Left lung (tissue), 14 donors: ENCODE measurements at places on chromosomes 12 and 14. TPM values are rescaled to one million over a fixed set of nuclear protein-coding genes. Genes with fewer than 3 reads are reported as not detected.

- no peak for DNase-seq
These were observed 68.7 kb upstream of the JDP2 start for GRCh38 chr14:75359098-75359497.

The HOXC12 gene
- polyA plus RNA-seq, result not detected

The CLEC2A gene
- not detected for polyA plus RNA-seq

The KRT6C gene
- polyA plus RNA-seq, result not detected

The GLIPR1L1 gene
- 0.94 TPM for polyA plus RNA-seq

- no peak for DNase-seq
These were observed 91.4 kb downstream of the DRAM1 start for GRCh38 chr12:101968770-101969169.

GRCh38 chr12:21476949-21477348, 24.5 kb downstream of the RECQL start:
- DNase-seq, result no peak

DNA sequence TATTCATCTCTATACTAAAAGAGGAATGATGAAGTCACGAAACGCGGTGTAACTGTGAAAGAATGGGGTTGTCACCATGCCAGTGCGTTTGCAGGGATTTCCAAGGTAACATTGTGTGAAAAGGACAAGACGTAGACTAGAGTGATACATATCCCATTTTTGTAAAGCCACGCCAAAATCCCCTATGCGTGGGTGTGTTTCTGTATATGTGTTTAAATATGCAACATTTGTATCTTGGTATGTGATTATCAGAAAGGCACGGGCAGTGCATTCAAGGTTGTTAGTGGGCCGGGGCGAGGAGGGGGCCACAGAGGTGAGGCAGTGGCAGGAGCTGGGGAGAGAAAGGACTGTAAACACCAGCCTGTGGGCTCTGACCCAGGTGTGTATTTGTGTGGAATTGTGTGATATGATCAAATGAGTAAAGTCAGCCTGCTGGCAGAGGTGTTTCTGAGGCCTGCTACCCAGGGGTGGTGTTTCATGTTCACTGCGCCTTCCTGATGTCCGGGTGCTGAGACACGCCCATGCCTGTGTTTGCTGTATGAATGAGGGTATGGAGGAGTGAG, 137.8 kb downstream of the ADGRD1 start:
- DNase-seq, result no peak

DNA sequence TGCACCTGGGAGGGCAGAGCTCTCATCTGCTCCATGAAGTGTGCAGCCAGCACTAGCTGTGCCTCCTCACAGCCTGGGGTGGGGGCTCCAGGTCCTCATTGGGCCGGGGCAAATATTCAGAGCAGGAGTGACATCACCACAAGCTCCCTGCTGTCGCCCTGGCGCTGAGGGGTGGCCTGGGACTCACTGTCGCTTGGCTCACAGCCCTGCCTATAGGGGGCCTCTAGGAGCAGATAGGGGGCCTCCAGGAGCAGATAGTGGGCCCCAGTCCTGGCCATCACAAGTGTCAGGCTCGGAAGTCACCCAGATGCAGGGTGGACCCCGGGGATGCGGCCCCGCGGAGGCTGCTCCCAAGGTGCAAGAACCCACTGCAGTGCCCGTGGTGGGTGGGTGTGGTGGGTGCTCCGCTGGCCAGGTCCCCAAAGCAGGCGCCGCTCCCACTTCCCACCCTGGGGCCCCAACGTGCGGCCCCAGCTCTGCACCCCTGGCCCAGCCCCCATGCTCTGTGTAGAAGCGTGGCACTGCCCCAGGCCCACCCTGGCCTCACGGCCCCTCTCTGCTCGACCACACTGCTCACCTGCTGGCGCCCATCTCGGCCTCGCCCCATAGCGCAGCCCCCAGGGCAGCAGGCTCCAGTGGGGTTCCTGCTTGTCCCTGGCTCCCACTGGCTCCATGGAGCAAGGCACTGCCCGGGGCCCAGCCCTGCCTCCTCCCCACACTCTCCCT, 18.0 kb downstream of the SYNJ2BP start:
- no peak for DNase-seq

- DNase-seq, result no peak
These were observed 27.2 kb upstream of the VSX2 start for GRCh38 chr14:74211945-74212580.

- DNase-seq, result no peak
These were observed 76.4 kb downstream of the CHST11 start for GRCh38 chr12:104533134-104533533.

The TAS2R50 gene
- 0.17 TPM for polyA plus RNA-seq

The TMEM63C gene
- polyA plus RNA-seq, result 1.8 TPM

- no peak for DNase-seq
These were observed 115.1 kb downstream of the GALC start for GRCh38 chr14:87877877-87878276.

DNA sequence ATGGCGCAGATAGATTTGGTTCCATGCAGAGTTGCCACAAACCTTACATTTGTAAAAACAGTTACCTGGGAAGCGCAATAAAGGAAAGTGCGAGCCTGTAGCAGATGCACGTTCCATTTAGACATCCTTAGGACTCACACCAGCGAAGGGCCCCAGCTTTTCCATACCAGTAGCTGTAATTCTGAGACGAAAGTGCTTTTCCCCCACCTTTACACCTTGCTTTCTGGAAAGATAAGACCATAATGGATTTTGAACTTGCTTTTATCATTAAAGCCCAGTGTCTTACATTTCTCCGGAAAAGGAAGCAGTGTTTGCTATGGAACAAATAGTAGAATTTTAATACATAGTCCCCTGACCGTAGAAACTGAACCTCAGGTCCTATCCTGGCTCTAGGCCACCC, 616 bp upstream of the CCDC77 start:
- no peak for DNase-seq

DNA sequence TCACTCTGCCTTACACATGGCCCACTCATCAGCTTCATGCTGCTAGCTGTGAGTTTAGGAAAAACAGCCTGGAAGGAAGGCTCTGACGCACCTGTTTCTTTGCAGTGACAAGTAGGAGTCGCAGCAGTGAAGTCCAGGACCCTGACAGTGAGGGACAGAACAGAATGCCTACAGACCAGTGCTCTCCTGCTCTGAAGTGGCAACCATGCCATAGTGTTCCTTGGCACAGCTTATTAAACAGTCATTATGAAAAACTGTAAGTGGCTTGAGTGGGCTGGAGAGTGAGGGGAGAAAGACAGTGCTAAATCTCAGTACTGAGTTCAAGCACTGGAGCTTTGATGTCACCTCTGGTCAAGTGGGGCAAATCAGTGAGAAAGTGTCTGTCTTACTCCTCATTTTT, 61.7 kb downstream of the MYRFL start:
- no peak for DNase-seq

DNA sequence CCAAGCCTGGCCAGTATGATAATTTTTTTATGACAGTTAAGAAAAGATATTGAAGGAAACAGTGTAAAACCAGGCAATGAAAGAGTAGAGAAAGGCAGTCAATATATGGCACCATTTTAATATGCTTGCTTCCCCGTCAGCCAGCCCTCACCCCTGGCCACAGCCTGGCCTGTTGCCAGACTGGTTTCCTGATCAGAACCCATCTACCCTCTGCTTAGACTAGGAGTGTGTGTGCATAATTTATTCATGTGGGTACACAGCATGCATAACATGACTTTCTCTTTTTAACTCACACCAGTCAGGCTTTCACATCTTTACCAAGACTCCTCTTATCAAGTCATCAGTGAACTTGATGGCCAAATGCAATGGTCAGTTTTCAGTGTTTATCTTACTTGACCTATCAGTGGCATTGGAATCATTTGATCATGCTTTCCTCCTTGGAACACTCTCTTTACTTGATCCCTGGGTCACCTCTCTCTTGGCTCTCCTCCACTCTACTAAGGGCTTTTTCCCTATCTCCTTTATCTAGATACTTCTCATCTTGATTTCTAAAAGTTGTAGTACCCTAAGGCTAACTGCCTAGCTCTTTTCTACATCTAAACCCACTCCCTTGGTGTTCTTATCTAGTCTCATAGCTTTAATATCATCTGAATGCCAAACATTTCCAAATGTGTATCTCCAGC, 10.0 kb upstream of the GPR19 start:
- DNase-seq, result no peak

- no peak for DNase-seq
These were observed 99.1 kb downstream of the TBC1D30 start for GRCh38 chr12:64923536-64923935.

DNA sequence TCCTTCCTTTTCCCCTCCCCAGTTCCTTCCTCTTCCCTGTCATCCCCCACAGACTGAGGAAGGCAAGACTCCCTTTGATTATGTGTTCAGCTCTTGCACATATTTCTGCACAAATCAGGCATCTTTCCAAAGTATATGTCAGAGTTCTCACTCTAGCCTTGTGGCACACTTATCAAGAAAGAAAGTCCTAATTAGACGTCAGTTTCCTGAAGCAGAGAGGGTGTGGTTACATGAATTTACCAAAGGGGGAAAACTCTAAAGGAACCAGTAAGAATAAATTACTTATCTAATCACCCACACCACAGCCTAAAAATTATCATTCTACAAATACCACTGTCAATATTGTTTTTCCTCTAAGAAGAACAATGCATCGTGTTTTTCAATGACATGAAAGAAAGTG, 120.7 kb upstream of the GRIP1 start:
- no peak for DNase-seq
